ENCODE measurements at places on chromosomes 16 and 17.

DNA sequence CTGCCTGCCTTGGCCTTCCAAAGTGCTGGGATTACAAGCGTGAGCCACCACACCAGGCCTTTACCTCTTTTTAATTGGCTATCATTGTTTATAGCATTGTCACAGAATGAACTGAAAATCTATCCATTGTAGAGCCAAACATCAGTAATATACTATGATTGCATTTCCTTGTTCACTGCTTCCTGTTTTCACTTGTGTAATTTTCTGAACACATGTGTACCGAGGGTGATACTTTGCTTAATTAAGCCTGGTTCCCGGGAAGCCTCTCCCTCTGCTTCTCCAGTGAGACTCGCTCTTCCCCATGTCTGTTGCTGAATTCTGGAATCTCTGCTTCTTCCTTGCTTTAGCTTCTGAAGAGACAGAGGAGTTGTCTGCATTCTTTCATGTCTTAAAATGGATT, 33.1 kb downstream of the POLR3E start:
- DNase-seq: no peak

DNA sequence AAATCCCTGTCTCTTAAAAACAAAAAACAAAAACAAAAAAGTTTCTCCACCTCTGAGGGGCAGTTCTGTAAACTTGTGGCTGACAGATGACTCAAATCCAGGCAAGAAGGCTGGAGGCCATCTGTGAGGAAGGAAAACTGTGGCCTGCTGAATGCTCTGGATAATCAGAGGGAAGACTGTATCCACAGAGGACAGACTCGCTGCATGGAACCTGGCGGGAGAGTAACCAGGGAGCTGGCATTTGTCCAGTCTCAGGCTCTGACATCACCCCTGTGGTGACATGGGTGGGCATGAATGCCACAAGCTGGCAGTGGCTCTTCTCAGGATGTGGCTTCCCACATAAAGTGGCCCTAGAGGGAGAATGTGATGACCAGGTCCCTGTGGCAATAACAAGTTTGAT, 2.8 kb upstream of the KSR1 start:
- peak; percentile 83 for DNase-seq

DNA sequence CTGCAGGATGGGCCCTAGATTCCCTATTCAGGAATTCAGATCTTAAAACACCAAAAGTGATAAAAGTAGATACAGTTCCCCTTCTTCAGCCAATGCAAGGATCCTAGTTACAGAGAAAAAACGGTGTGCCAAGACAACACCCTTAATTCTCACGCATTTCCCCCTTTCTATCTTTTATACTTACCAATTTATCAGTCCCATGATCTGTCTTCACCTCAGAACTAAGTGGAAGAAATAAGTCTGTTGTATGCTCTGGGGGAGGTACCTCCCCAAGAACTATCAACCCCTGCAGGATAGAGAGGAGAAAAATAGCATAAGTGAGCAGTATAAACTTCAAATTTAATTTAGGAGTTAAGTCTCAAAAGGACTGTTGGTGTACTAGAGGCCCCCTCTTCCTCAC, 83.2 kb downstream of the STH start:
- DNase-seq: no peak

GRCh38 chr16:48682971-48683370, 73.0 kb upstream of the N4BP1 start:
- no peak for DNase-seq

DNA sequence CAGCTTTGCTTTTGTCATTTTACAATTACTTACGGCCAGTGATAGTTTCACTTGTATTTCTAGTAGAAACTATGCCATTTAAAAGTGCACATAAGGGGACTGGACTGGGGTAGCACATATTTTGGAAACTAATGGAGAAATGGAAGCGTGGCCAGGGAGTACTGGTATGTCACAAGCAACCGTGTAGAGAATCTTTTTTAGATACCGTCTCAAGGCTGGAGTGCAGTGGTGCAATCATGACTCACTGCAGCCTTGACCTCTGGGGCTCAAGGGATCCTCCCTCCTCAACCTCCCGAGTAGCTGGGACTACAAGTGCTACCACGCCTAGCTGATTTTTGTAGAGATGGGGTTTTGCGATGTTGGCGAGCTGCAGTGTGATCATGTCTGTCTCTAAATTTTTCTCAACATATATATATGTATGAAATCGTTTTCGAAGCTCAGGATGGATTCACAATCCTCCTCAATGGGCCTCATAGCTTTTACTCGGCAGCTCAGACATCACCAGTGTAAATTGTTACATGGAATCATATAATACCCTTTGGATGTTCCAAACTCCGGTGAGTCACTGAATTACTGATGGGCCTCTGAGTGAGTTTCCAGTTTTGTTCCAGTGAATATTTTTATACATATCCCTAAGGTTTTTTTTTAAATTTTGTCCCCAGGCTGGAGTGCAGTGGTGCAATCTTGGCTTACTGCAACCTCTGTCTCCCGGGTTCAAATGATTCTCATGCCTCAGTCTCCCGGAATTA, 51.7 kb downstream of the ZNF778 start:
- DNase-seq: no peak

DNA sequence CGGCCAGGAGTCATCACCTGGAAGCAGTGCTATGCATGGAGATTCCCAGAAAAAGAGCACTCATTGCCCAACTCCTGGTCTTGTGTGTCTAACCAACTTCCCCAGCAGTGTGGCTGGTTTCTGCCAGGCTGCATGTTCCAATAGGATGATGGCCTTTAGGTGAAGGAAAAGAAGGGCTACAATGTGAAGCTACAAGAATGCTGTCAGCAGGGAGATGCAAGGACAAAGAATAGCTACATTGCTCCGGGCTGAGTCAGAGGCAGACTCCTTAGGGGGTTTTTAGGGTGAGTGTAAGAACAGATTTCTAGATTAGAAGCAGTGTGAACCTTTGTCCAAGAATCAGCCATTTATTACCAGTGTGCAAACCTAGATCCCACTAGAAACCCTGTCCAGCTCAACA, 63.0 kb upstream of the DNAH9 start:
- no peak for DNase-seq

GRCh38 chr17:73013301-73013700, 79.2 kb downstream of the SLC39A11 start:
- DNase-seq: no peak

DNA sequence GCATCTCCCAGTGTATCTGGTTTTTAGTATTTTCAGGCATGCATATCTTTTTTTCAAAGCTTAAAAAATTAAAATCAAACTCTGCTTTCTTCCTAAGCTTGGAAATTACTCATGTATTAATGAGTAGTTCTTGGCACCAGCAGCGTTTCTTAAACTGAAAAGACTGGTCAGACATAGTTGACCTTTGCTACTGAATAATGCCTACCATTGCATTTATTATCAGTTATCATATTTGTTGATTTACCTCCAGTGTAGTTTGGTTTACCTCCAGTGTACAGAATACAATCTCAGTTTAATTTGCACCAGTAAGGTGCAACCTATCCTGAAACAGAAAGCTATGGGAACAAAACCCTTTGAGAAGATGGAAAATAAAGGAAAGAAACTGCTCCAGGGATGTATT, 34.5 kb upstream of the EVI2A start:
- no peak for DNase-seq

DNA sequence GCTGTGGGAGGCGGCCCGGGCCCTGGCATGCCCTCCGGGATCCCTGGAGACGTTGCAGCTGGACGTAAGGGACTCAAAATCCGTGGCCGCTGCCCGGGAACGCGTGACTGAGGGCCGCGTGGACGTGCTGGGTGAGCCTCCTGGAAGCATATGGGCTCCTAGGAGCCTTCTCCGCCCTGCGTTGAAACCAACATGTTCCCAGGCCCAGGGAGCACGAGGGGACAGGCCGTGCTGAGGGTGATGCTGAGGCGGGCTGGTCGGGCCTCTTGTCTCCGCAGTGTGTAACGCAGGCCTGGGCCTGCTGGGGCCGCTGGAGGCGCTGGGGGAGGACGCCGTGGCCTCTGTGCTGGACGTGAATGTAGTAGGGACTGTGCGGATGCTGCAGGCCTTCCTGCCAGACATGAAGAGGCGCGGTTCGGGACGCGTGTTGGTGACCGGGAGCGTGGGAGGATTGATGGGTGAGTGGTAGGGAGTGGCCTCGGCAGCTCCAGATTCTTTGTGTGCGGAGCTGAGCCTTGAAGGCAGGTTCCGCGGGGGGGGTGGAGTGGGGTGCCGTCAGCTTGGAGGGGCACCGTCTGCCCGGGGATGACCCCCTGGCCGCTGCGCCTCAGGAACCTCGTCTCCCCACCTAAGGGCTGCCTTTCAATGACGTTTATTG, 567 bp downstream of the HSD17B1 start:
- DNase-seq: no peak

- DNase-seq: no peak
Measured at GRCh38 chr17:47883589-47884426, 12.2 kb upstream of the SP2 start.

- peak; percentile 70 for DNase-seq
Measured at GRCh38 chr16:66254751-66255150, 111.7 kb upstream of the CDH5 start.

DNA sequence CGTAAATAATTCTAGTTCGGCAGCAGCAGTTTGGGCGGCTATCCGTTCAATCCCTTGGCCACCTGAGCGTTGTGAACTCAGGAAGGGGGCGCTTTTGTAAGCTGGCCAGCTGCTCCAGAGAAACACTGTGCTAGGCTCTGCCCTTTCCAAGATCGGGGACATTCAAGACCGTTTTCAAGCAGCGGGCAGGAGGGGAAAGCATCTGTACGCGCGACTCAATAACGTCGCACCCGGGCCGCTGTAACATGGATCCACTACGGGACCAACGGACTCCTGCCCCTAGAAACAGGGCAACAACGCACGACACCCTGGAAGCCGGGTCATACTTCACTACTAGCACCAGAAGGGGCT, 463 bp downstream of the TOP2A start:
- DNase-seq: no peak

- no peak for DNase-seq
Measured at GRCh38 chr17:13792314-13792713, 190.6 kb upstream of the HS3ST3A1 start.

- DNase-seq: no peak
Measured at GRCh38 chr16:3599121-3599520, 12.3 kb downstream of the SLX4 start.

DNA sequence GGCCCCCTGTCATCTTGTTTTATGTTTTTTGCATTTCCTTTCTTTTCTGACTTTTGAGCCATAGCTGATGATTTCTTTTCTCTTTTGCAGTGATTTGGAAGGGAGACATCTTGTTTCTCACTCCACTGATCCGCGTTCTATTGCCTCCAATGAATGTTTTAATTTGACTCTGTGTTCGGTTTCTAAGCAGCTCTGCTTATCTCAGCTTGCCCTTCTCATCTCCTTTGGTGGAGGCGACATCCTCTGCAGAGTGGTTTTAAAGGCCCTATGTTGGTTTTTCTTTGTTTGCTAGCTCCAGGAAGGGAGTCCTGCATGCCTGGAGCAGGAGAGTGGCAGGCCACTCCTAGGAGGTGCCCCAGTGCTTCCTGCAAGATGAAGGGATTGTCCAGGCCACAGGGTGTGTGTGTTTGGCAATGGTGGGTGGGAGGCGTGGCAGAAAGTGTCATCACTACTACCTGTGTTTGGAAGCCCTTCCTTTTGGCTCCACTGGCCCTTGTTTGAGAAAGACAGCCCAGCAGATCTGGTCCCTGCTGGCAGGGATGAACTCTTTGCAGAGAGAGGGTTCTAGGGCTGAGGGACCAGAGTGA, 13.6 kb downstream of the SMPD3 start:
- DNase-seq: no peak

DNA sequence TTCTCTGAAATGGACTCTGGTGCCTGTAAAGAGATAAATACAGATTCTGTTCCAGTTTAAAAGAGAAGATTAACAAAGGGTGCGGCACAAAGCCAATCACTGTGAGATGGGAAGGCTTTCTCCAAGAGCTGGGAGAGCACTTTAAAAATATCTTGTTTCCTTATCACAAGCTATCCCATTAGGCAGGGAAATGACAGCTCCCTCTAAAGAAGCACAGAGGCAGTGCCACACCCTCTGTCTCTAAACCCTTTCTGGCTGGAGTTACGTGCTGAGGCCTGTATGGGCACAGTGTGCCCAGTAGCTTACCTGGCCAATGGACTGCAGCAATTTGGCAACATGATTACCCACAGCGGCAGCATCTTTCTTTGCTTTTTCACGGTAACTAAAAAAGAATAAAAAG, 9.0 kb upstream of the TERB1 start:
- no peak for DNase-seq

DNA sequence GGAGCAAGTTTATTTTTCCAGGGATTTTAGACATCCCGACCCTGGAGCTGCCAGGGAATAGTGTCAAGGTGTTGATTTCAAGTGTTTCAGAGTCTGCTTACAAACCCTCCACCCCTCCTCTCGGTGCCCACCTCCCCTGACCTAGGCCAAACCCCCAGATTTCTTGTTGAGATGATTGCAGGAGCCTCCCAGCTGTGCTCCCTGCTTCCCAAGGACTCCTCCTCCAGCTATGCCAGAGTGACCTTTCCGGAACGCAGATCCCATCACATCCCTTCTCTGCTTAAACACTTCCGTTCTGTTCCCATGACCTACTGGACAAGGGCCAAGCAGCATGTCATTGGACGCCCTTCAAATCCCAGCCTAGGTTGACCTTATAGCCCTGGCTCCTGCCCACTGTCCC, 23.7 kb upstream of the CDH1 start:
- DNase-seq: no peak

- no peak for DNase-seq
Measured at GRCh38 chr17:67245694-67246402, 852 bp upstream of the HELZ start.

- DNase-seq: no peak
Measured at GRCh38 chr17:59027750-59028149, 78.9 kb downstream of the TRIM37 start.

DNA sequence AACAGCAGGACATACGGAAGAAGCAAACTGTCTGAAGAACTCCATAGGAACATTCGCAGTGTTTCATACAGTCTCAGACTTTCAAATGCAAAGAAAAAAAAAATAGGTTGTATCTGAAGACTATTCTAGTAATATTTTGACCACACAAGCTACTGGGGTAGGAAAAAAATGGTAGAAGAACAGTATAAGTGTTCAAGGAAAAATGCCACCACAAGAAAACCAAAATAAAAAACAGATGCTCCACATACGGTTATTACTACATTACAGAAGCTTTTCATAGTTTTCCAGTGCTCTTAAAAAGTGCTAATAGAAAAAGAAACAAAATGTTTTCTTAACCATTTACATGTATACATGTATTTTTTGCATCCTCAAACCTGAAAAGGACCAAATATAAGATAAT, 3.7 kb downstream of the NCOR1 start:
- no peak for DNase-seq

DNA sequence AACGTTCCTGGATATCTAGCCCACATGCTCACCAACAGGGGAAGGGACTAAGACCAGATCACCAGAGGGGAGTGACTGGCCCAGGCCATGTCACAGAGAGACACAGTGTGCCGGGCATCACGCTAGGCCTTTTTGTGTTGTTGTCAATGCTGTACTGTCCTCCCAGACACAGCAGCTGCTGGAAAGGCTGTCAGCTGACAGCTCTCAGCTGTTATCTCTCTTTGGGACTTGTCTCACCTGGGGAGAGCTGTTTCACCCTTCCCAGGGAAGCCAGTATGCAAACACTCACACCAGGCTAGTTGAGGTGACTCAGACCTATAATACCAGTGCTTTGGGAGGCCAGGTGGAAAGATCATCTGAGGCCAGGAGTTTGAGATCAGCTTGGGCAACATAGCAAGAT, 19.4 kb downstream of the UNC45B start:
- DNase-seq: no peak

All from H4 (cell line).